ENCODE measurements at places on chromosomes 6 and 20. TPM values are rescaled to one million over a fixed set of nuclear protein-coding genes. Genes with fewer than 3 reads are reported as not detected.

OR2H2 gene
- total RNA-seq: not detected

MLIP gene
- not detected for total RNA-seq

DNA sequence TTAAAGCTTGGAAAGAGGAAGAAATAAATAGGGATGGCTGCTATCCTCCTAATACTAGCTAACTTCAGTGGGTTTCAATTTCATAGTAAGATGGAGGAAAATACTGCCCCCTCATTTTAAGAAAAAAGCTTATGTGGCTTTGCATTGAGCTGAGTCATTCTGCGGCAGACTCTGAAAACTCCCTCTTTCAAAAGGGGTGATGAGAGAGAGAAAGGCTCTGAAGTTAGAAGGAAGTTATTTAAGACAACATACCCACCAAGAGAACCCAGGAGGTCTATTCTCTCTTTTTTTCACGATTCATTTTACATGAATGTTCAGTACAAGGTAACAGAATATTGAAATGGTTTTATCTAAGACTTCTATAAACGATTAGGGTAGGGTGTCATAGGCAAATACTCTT, 4.5 kb downstream of the PRDM13 start:
- DNase-seq: no peak
- H3K27ac ChIP-seq: no peak overlapping the region
- peaks cover 99% of the 10 kb centered on the region for H3K27me3 ChIP-seq
- H3K4me1 ChIP-seq: peaks cover 22% of the 10 kb centered on the region
- H3K4me3 ChIP-seq: no peak overlapping the region

DNA sequence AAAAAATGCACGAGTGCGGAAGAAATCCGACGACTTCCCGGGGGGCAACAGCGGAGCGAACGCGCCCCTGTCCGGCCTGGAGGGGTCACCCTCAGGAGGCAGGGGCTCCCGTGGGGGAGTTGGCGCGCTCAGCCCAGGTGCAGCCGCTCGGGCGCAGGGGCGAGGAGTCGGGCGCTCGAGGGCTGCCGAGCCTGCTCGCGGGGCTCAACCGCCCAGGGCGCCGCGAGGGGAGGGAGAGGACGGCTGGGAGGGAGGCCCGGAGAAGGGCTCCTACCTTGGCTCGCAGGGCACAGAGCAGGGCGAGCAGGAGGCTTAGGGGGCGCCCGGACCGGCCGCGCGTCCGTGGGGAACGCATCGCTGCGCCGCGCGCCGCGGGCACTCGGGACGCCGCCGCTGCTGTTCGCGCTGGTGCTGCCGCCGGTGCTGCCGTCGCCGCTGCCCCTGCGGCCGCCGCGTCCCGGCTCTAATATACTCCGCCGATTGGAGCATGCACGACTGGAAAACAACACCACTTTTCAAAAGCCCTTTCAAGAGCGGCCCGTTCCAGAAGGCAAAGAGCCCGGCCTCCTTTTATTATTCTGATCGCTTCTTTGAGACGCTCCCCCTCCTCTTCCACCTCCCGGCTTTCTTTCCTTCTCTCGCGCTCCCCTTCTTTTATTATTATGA, 490 bp downstream of the JAG1 start:
- peak overlapping the region; percentile 81 for H3K4me3 ChIP-seq
- peak overlapping the region; percentile 98 for H3K27ac ChIP-seq
- no peaks in the 10 kb centered on the region for H3K27me3 ChIP-seq
- DNase-seq: peak; percentile 59
- H3K4me1 ChIP-seq: peaks cover 26% of the 10 kb centered on the region

- peaks cover 98% of the 10 kb centered on the region for H3K36me3 ChIP-seq
- no peak overlapping the region for H3K4me3 ChIP-seq
- no peak for DNase-seq
- H3K27me3 ChIP-seq: no peaks in the 10 kb centered on the region
- H3K4me1 ChIP-seq: peaks cover 7% of the 10 kb centered on the region
Measured at GRCh38 chr6:35064290-35064689, 76.8 kb downstream of the TCP11 start.

All from lower lobe of right lung (tissue), 2 donors.